Chondrocyte (in vitro differentiated cells): ENCODE measurements at places on chromosomes 5 and 9.
A peak's percentile ranks its signal among the peaks of the same experiment; 100 is the strongest.

GRCh38 chr5:146910239-146910638 lies 31.7 kb upstream of the PPP2R2B start:
- H3K27ac ChIP-seq = no peak overlapping the region
- DNase-seq = no peak
- no peak overlapping the region for H3K4me3 ChIP-seq
- no peaks in the 10 kb centered on the region for H3K4me1 ChIP-seq

GRCh38 chr9:93257808-93258331 lies 73.9 kb downstream of the WNK2 start:
- DNase-seq = peak; percentile 21
- H3K27ac ChIP-seq = no peak overlapping the region
- H3K4me1 ChIP-seq = no peaks in the 10 kb centered on the region
- H3K27me3 ChIP-seq = peaks cover 12% of the 10 kb centered on the region
- no peak overlapping the region for H3K4me3 ChIP-seq

- H3K4me1 ChIP-seq = peaks cover 19% of the 10 kb centered on the region
- no peaks in the 10 kb centered on the region for H3K36me3 ChIP-seq
- H3K27ac ChIP-seq = peak overlapping the region; percentile 76
- H3K27me3 ChIP-seq = no peaks in the 10 kb centered on the region
- no peak for DNase-seq
- H3K4me3 ChIP-seq = peak overlapping the region; percentile 95
Measured at GRCh38 chr5:54309691-54310432, 511 bp downstream of the ARL15 start.

DNA sequence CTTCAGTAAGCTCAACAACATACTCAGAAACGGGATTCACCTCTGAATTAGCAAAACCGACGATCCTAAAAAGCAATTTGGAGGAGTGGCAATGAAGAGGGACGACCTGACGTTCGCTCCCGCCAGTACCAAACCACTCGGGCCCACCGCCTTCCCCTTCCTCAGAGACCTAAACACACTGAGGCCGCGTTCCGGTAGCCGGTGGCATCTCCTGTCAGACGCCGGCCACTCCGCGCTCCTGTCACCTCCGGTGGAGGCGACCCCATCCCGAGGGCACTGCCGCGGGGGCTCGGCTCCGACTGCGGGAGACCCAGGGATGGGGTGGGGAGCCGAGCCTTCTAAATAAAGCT lies 617 bp downstream of the PPP6C start:
- peaks cover 39% of the 10 kb centered on the region for H3K4me1 ChIP-seq
- H3K36me3 ChIP-seq = no peaks in the 10 kb centered on the region
- peak overlapping the region; percentile 89 for H3K4me3 ChIP-seq
- peak overlapping the region; percentile 92 for H3K27ac ChIP-seq

- no peak overlapping the region for H3K27ac ChIP-seq
- peaks cover 2% of the 10 kb centered on the region for H3K36me3 ChIP-seq
- peak; percentile 63 for DNase-seq
- H3K27me3 ChIP-seq = peaks cover 35% of the 10 kb centered on the region
Measured at GRCh38 chr9:126164796-126165525, 161.7 kb upstream of the MVB12B start.

- no peak overlapping the region for H3K4me3 ChIP-seq
- DNase-seq = no peak
- no peaks in the 10 kb centered on the region for H3K36me3 ChIP-seq
- no peaks in the 10 kb centered on the region for H3K27me3 ChIP-seq
Measured at GRCh38 chr5:26610577-26610976, 427.8 kb downstream of the CDH9 start.

DNA sequence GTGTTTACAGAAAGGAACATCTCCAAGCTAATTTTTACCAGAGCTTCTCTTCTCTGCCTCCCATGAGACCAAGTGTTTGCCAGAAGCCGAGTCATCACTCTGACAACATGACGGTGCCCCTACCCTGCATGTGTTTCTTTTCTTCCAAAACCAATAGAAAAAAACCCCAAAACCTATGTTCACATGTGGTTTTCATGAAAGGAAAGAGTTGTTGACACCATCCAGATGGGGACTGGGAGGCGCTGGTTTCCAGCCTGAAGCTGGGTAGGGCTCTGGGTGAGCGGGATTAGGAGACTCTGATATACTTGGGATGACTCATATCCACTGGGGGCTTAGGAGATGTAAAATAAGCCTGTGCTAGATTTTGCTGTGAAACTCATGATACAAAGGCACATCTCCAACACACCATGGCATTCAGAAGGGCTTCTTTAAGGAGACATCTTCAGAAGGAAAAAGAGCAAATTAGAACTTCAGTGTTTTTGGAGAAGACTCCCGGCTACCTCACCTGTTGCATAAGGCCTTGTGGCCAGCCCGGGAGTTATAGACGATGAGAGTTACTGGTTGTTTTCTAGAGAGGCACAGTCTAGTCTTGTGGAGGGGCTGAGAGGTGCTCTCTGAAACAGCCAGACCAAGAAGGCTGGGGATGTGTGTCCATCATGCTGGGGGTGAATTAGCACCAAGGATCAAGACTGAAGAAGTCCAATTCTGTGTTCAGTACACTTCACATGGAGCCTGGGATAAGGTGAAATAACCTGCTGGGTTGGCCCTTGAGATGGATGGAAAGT lies 108.9 kb upstream of the LHFPL2 start:
- no peak overlapping the region for H3K4me3 ChIP-seq
- no peak for DNase-seq
- H3K4me1 ChIP-seq = peaks cover 44% of the 10 kb centered on the region
- no peaks in the 10 kb centered on the region for H3K36me3 ChIP-seq

DNA sequence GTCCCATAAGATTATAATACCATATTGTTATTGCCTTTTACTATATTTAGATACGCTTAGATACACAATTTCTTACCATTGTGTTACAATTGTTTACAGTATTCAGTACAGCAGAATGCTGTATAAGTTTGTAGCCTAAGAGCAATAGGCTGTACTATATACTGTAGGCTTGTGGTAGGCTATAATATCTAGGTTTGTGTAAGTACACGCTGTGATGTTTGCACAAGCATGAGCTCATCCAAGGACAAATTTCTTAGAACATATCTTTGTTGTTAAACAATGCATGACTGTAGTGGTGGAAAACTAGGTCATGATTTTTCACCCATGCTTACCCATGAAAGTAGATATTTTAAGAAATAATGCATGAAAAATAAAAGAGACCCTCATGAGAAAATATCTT lies 509.4 kb upstream of the CDH18 start:
- no peak overlapping the region for H3K27ac ChIP-seq
- no peak overlapping the region for H3K4me3 ChIP-seq
- H3K4me1 ChIP-seq = no peaks in the 10 kb centered on the region
- no peak for DNase-seq

- H3K27ac ChIP-seq = no peak overlapping the region
- DNase-seq = no peak
- no peak overlapping the region for H3K4me3 ChIP-seq
- H3K27me3 ChIP-seq = peaks cover 6% of the 10 kb centered on the region
- no peaks in the 10 kb centered on the region for H3K36me3 ChIP-seq
- no peaks in the 10 kb centered on the region for H3K4me1 ChIP-seq
Measured at GRCh38 chr9:108117795-108118194, 628.2 kb upstream of the KLF4 start.

GRCh38 chr9:133558191-133559126 lies 24.0 kb downstream of the ADAMTSL2 start:
- no peaks in the 10 kb centered on the region for H3K36me3 ChIP-seq
- DNase-seq = no peak
- peaks cover 26% of the 10 kb centered on the region for H3K4me1 ChIP-seq
- peaks cover 2% of the 10 kb centered on the region for H3K27me3 ChIP-seq
- H3K4me3 ChIP-seq = peak overlapping the region; percentile 60

GRCh38 chr9:69421908-69422801 lies 97.1 kb downstream of the ENTREP1 start:
- H3K36me3 ChIP-seq = peaks cover 6% of the 10 kb centered on the region
- H3K27ac ChIP-seq = no peak overlapping the region
- H3K4me3 ChIP-seq = no peak overlapping the region
- no peak for DNase-seq

DNA sequence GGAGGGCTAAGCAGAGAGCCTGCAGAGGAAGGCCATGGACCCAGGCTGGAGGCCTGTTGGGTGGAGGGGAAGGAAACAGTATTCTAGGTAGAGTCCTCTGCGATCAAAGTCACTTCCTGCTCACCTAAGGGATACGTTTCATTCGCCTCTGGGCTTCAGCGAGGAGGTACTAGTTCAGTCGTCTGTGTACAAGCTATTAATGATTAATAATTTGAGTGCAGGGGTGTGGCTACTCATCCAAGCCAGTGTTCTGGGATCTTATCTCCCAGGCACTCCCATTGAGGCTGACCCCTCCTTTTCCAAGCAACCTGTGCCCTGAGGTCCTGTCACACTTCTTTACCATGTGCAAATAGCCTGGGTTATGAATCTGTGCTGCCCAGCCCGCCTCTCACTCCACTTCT lies 25.2 kb downstream of the RALGPS1 start:
- no peak for DNase-seq

GRCh38 chr5:142368529-142368928 lies 43.7 kb upstream of the SPRY4 start:
- H3K4me1 ChIP-seq = peaks cover 7% of the 10 kb centered on the region
- no peak overlapping the region for H3K4me3 ChIP-seq
- H3K36me3 ChIP-seq = peaks cover 2% of the 10 kb centered on the region
- H3K27me3 ChIP-seq = peaks cover 3% of the 10 kb centered on the region
- DNase-seq = no peak
- H3K27ac ChIP-seq = no peak overlapping the region

DNA sequence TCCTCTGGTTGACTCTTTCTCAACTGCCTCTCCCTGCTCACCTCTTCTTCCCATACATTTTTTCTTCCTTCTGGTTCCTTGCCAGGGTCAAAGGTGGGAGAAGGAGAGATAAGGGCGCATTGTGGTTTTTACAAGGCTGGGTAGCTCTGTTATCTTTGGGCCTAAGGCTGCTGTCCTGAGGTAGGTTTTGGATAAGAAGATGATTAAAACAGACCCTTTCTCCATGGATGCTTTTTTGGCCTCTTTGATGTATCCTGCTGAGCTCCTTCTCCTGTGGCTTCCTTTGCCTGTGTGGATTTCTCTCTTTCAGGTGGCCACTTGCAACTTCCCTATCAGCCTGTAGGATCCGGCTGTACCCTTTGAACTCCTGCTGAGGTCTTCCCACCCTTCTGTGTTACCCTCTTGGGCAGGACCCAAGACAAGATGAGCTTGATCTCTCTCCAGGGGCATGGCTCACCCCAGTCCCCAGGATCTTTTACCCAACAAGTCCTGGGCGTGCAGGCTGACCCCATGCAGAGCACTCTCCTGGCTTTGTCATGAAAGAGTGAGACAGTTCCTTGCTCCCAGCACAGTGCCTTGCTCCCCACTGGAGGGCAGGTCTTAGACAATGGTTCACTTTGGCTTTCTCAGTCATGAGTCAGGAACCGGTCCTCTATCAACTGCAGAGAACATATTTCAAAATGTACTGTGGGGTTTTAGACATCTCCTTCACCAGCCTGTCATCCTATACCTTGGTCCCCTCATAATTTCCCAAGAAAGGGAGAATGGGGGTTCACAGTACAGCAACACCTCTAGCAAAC lies 197.9 kb downstream of the TLE4 start:
- no peak overlapping the region for H3K27ac ChIP-seq
- DNase-seq = no peak
- H3K4me1 ChIP-seq = peaks cover 18% of the 10 kb centered on the region
- no peak overlapping the region for H3K4me3 ChIP-seq
- H3K27me3 ChIP-seq = peaks cover 5% of the 10 kb centered on the region
- H3K36me3 ChIP-seq = no peaks in the 10 kb centered on the region

DNA sequence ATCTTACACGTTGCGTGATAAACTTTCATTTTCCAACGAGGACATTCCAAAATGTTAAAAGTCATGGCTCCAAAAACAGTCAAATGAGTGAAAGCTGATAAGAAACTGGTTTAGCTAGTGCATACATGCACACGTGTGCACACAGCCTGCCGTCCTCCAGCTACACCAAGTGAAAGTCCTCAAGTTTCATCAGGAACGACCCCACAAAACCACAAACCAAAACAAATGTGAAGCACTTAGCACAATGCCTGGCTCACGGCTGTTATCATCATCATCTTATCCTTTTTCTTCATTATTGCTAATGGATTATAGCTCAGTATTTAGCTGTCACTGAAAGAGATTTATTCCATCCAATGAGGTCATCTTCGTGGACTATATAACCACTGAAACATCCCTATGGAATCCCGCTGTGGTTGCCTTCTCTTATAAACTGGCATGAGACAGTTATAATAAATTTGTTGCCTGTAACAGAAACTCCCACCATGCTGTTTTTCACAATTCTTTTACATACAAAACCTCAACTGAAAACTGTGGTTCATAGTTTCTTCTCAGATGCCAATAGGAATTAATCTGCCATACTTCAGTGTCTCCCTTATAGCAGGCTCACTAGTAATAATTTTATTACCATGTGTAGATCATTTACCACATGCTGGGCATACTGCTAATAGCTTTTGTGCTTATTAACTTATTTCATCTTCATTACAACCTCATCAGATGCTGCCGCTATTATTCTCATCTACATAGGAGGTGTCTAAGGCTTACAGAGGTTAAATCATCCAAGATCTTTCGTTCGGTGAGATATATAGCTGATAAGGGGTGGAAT lies 56.1 kb downstream of the SAXO1 start:
- no peak for DNase-seq
- peaks cover 1% of the 10 kb centered on the region for H3K27me3 ChIP-seq
- peaks cover 22% of the 10 kb centered on the region for H3K4me1 ChIP-seq
- H3K36me3 ChIP-seq = no peaks in the 10 kb centered on the region
- H3K4me3 ChIP-seq = no peak overlapping the region

GRCh38 chr9:5626727-5627634 lies 1.9 kb upstream of the RIC1 start:
- no peak for DNase-seq
- H3K36me3 ChIP-seq = no peaks in the 10 kb centered on the region
- H3K27ac ChIP-seq = peak overlapping the region; percentile 99
- H3K4me3 ChIP-seq = peak overlapping the region; percentile 81
- peaks cover 44% of the 10 kb centered on the region for H3K4me1 ChIP-seq

DNA sequence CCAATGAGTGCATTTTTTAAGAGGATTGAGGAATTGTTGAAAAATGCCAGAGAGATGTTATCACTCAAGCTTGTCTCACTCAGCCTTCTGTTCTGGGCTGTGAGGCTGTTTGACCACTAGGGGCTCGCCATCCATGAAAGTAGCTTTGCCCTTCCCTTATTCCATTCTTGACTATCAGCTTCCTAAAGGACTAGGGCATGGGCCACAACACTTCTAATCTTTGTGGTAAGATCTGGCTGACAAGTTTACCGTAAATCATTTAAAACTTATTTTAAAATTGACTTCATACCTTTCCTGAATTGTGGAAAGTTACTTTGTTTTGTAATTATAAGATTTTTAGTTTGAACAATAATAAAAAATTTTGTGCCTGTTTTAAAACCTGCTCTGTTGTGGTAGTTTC lies 49.5 kb downstream of the TJP2 start:
- H3K4me1 ChIP-seq = peaks cover 10% of the 10 kb centered on the region
- no peak overlapping the region for H3K4me3 ChIP-seq
- H3K27ac ChIP-seq = peak overlapping the region; percentile 20
- DNase-seq = no peak

- H3K4me1 ChIP-seq = no peaks in the 10 kb centered on the region
- no peak overlapping the region for H3K4me3 ChIP-seq
- H3K27me3 ChIP-seq = peaks cover 44% of the 10 kb centered on the region
- no peak for DNase-seq
Measured at GRCh38 chr9:36748322-36748899, 175.7 kb downstream of the MELK start.
